GM06990 (cell line): ENCODE measurements at places on chromosomes 4 and X.

GRCh38 chrX:1430451-1430850 is 22.3 kb downstream of the ASMTL start:
- no peak for DNase-seq

DNA sequence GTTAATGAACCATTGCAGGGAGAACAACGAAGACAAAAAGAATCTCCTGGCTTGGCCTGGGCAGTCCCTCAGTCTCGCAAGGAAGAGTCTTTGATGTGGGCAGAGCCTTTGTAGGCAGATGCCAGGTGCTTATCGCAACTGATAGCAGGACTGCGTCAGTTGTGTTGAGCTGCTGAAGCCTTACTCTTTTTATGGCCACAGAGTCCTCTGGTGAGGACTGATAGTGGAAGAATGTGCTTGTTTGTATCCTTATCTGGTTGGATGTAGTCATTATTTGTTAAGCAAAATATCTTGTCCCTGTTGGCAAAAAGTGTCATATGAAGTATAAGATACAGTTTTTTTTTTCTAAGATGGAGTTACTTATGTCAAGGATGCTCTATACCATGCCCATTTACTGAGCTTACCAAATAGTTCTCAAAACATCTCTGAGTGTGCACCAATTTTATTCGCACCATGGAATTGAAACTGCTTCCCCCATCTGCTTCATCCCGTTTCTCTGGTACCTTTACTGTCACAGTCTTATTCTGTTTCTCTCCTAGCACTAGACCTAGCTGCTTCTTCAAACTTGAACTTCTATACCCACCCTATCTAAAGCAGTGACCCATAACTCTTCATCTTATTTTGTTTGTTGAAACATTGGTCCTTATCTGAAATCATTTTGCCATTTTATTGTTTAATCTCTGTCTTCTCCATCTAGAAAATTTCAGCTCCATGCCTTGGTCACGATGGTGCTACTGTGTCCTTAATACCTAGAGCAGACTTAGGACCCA is 47.0 kb upstream of the SPRY1 start:
- no peak for DNase-seq

DNA sequence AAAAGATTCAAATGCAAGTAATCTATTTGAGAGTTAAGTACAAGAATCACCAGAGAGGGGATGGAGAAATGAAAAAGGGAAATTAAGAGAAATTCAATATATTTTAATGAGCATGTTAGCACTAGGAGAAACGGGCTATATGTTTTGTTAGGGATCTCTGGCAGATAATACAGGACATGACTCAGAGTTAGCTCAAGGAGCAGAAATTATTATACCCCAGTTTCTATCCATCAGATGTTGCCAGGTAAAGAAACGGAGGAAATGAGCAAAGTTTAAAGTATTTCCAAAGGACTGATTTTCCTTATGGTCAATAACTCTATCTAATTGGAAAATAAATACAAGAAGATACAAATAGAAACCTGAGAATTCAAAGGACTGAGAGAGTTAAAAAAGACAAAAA is 867.6 kb downstream of the TRAM1L1 start:
- DNase-seq, result no peak

- DNase-seq, result no peak
Measured at GRCh38 chrX:41516999-41517765, 70.0 kb downstream of the NYX start.

DNA sequence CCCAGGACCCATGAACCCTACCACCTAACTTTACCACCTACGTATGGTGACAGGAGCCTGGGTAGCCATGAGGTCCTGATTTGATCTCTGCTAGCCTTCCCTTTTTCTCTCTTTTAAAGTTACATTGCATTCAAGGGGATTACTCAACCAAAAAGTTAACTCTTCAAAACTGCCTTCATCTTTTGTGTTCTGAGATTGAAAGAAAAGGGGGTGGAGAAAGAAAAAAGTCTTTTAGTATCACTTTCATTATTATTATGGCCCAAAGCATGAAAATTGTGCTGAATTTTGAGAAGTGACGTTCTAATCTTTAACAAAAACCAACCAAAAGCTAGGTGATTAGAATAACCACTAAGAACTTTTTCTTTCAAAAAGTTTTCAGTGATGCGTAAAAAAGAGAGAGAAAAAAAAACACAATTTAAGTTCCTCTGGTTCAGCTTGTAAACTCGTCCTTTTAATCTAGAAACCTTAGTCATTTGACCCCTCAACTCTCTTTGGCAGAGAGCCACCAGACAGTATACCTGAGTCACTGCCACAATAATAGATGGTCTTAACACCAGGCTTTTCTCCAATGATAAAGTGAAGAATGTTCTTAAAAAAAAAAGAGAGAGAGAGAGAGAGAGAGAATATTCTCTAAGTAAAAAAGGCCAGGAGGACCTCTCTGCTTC is 347.4 kb upstream of the FGF13 start:
- peak; percentile 2 for DNase-seq

- no peak for DNase-seq
Measured at GRCh38 chr4:1516261-1516660, 110.0 kb upstream of the NKX1-1 start.
